ENCODE measurements at places on chromosomes 12 and 14. TPM values are rescaled to one million over a fixed set of nuclear protein-coding genes. Genes with fewer than 3 reads are reported as not detected.

DNA sequence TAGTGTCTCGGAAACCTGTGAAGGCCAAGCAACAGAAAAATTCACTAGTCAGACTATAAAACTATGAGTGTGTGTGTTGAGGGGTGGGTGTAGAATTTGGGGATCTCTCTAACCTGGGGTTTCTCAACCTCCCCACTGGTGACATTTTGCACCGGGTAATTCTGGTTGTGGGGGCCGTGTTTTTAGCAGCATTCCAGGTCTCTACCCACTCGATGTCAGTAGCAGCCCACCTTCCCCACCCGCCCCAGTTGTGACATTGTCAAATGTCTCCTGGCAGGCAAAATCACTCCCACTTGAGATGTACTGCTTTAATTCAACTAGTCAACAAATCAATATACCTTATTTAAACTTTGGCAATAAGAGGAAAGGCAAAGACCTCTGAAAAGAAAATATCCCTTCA, 4.1 kb downstream of the GCN1 start:
- no peak for DNase-seq

DNA sequence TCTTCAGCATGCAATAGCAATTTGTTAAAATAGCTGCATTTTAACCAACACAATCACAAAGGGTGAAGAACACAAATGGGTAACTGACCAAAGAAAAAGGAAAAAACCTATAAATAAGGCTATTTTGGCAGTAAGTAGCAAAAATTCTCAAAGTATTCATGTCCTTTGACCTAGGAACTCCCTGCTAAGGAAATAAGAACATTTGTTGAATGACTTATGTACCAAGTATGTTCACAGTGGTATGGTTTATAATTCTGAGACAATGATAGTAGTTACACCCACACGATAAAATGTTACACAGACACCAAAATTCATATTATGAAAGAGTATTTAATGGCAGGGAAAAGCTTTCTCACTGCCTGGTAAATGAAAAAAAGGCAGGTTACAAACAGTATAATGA, 16.9 kb downstream of the CCDC88C start:
- no peak for DNase-seq

- no peak for DNase-seq
These were observed 123.4 kb downstream of the BICD1 start for GRCh38 chr12:32229971-32230612.

DNA sequence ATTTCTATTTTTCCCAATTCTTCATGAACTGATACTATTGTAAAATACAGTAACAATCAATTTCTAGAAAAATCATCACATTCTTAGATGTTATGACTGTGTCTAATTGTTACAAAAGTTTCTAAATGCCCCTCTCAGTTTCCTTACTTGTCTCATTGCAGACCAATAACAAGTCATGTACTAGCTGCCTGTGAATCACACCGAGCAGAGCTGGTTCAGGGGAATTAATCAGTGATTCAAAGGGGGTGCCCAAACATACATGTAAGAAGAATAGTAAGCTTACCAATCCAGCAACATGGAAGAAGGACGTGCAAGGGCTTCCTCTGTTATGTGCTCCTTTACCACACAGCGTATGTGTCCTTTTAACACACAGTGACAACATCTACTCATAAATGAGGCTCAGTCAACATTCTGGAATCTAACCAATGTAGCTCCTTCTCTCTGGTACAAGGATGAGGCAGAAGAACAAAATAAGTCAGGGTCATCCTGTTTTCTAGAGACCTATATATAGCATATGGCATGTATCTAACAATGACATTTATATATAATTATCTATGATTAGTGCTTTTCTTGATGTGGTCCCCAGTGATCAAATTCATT, 126.4 kb downstream of the SCN8A start:
- DNase-seq: no peak

DNA sequence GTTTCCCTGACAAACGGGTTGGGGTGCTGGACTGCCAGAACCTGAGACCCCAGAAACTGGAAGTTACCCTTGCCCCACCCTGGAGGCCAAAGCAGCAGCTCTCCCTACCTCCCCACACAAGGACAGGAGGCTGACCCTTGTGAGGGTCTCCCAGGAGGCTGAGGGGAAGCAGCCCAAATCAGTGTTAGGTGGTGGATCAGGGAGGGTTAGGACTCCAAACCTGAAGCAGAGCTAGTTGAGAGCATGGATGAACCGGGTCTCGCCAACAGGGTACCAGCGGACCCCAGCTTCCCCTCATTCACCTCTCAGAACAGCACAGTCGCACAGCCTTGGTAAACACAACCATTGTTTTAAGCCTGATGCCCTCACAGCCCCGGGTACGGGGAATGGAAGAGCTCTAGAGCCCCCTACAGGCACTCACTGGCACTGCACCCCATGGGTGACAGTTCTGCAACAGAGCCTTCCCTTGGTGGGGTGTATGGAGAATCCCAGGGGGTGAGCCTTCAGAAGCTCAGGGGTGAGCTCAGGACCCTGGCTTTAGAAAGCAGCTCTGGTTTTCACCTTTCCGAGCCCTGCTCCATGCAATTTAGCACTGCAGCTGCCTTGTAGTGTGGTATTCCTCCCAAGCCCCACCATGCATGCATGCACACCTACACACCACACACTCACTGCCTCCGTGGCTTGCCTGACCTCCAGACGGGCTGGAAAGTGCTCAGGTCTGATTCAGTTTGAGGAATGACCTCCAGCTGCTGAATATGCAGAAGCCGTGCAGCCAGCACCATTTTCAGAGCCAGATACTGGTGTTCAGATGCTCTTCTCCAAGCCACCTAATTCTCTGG, 11.2 kb downstream of the ESRRB start:
- DNase-seq: peak; percentile 28

GRCh38 chr12:32126720-32127119, 20.1 kb downstream of the BICD1 start:
- no peak for DNase-seq

DNA sequence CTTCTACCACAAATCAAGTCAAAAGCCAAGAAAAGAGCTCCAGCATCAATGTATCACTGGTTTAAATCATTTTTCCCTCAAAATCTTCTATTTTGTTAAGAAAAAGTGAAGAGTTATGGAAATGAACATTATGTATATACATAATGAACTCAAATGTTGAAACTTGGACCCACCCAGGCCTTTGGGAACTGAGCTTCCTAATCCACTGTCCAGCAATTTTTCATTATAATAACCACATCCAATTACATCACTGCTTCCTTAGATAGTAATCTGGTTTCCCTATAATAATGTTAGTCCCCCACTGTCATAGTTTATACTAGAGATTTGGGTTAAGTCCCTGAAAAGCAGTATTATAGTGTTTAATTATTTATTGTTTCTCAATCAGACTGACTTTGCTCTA, 170.9 kb downstream of the PIK3C2G start:
- DNase-seq: no peak

DNA sequence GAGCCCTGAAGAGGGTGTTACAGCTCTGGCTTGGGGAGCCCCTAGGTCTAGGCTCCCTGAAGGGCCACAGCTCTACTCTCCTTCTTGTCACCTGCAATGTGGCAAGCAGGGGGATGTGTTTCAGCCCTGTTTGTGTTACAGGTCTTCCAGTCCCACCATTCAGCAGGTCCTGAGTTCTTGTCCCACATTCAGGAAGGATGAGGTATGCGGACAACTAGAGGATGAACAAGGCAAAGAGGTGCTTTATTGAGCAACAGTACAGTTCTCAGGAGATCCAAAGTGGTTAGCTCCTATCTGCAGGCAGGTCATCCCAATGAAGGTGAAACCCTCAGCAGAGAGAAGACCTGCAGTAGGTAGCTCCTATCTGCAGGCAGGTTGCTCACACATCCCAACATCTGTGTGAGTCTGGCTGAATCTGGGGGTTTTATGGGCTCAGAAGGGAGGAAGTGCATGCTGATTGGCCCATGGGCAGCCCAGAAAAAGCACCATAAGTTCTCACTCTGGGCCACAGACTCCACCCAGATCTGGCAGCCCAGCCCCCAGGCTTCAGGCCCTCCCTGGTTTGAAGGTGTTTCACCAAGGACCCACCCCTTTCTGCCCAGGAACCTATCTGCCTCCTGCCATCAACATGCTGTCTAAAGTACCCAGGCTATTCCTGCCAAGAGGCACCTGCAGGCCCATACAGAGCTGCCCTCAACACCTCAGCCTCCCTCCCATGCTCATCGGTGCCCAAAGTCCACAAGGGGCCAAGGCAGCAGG, 98.9 kb downstream of the NUAK1 start:
- no peak for DNase-seq

DNA sequence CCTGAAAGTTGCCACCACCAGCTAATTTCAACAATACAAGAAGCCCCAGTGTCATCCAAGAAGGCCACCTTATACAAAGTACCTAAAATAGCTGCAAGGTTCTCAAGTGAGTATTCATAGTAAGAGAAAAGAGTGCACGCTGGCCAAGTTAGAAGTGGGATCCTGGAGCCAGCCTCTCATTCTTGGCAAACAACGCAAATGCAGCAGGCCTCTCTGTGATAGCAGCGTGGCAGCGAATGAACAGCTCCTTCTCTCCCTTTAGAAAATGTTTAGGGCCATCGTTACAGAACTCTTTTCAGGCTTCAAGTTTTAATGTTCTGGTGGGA, 78.0 kb upstream of the IFNG-AS1 start:
- no peak for DNase-seq

GRCh38 chr12:100128512-100128908, 14.2 kb downstream of the BLTP3B start:
- DNase-seq: no peak

GRCh38 chr14:38737686-38738407, 365.2 kb downstream of the SEC23A start:
- DNase-seq: no peak

- no peak for DNase-seq
These were observed 238.5 kb downstream of the CACNA1C start for GRCh38 chr12:2291182-2291832.

DNA sequence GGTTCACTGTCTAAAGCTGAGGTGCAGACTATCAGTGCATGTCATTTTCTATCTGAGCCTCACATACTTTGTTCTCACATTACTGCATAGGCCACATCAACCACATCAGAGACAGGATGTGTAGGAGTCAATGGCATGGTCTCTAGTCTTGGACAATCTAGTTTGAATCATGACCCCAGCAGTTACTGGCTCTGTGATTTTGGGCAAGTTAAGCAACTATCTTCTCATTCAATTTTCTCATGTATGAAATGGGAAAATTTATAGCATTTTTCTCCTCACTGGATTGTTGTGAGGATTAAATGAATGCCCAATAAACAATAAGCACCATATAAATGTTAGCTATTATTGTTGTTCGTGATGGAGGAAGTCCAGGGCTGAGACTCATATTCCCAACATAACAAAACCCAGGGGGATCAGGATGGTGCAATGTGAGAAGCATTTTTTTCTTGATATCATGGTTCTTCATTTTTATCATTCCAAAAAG, 432.6 kb downstream of the LRIG3 start:
- DNase-seq: no peak

GRCh38 chr14:71452987-71453386, 479.2 kb upstream of the RGS6 start:
- no peak for DNase-seq

DNA sequence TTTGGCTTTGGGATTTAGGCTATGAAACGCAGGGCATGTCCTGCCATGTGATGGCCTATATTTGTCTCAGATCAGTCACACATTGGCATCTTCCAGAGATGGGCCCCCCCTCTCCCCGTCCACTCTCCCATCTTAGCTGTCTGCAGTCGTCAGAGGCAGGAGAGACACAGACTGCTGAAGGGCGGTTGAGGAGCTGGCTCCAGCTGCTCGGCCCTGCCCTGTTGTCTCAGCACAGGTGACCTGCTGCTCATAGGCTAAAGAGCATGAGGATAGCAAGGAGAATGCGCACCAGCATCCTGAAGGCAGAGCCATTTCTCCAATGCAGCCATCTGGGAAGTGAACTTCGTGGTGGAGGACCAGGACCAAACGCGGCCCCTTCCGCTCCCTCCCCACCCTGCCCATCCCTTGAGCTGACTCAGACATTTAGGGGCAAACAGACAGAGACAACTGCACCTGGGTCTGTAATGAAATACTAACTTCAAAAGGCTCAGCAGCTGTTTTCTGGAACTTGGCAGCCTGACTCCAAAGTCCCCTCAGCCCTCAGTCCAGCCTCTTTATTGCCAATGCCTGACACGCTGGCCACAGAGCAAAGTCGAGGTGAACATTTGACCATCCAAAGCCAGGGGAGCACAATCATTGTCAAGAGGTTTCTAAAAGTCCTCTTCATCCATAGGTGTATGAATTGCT, 22.3 kb downstream of the FZD10 start:
- DNase-seq: no peak

DNA sequence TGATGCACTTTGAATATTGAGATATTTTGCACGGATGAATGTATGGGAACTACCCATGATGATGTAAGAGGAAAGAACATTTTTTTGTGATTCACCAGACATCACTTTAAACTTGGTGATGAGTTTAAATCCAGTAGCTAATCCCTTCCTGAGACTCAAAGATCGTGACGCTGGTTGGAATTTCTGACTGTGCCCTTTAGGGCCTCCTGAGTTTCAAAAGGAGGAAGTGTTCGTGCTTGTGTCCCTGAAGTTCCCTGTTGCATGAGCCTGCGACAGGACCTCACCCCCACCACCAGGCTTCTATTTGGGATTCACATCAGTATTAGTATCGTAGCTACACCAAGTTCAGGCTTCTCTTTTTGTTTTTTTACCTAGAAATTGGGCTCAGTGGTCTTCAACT, 18.6 kb upstream of the RIN3 start:
- DNase-seq: no peak

DNA sequence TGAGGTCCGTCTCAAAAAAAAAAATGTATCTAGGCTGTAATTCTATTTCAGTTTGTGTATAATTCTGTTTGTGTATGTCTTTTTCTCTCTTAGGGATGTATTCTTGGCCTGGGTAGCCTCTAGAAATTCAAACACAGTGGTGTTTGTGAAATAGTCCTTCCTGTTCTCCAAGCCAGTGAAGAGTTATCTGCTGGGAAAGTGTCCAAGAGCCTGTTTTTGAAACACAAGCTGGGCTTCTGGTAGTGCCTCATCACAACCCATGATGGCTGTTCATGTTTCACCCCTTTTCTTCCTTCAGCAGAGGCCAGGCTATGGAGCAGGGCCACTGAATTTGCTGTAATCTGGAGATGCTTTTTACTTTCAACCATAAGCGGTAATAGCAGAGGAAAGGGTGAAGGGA, 14.7 kb downstream of the METTL3 start:
- no peak for DNase-seq

DNA sequence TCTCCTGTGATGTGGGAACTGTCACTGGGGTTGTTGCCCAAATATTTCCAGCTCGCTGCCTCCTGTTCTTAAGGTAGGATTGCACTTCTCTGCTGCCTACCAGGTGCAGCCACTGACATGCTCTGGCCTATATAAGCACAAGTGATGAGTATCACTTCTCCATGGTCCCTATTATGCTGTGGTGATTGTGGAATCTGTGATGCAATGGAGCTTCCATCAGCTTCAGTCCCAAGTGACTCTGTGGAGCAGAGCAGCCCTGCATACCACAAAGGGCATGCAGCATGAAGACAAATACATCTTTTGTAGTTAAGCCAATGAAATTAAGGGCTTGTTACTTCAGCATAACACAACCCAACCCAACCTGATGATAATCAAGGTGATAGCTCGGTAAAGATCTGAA, 43.5 kb downstream of the CKAP4 start:
- DNase-seq: no peak

Gene RNASE4
- polyA plus RNA-seq: 0.82 TPM

Gene GLI1
- polyA plus RNA-seq: 0.40 TPM

Gene FLRT2
- not detected for polyA plus RNA-seq

Gene AVPR1A
- not detected for polyA plus RNA-seq

Gene NXPH4
- not detected for polyA plus RNA-seq

Gene TMEM179
- not detected for polyA plus RNA-seq

Gene TAS2R50
- polyA plus RNA-seq: not detected

Gene ZBTB1
- 70.9 TPM for polyA plus RNA-seq

Gene NANOG
- not detected for polyA plus RNA-seq

Gene CLEC1B
- polyA plus RNA-seq: 2.0 TPM

Gene CACNA1C
- polyA plus RNA-seq: 0.12 TPM

Gene GLIPR1L1
- not detected for polyA plus RNA-seq

Gene PXN
- 310 TPM for polyA plus RNA-seq

All from immature natural killer cell (primary cell).